ENCODE measurements at places on chromosomes 5 and 9.

GRCh38 chr5:172715931-172716682 is 54.9 kb downstream of the DUSP1 start:
- DNase-seq, result no peak
- peaks cover 15% of the 10 kb centered on the region for H3K4me1 ChIP-seq
- no peak overlapping the region for H3K27ac ChIP-seq
- H3K36me3 ChIP-seq, result no peaks in the 10 kb centered on the region

GRCh38 chr5:99379187-99379586 is 450.4 kb upstream of the CHD1 start:
- H3K4me1 ChIP-seq, result no peaks in the 10 kb centered on the region
- no peaks in the 10 kb centered on the region for H3K27me3 ChIP-seq
- no peak overlapping the region for H3K27ac ChIP-seq
- no peaks in the 10 kb centered on the region for H3K36me3 ChIP-seq

GRCh38 chr9:88694625-88695024 is 159.6 kb downstream of the NXNL2 start:
- H3K4me3 ChIP-seq, result no peak overlapping the region
- DNase-seq, result no peak
- no peaks in the 10 kb centered on the region for H3K27me3 ChIP-seq
- H3K4me1 ChIP-seq, result no peaks in the 10 kb centered on the region
- no peak overlapping the region for H3K27ac ChIP-seq

- H3K4me3 ChIP-seq, result no peak overlapping the region
- DNase-seq, result no peak
- no peaks in the 10 kb centered on the region for H3K36me3 ChIP-seq
- no peaks in the 10 kb centered on the region for H3K4me1 ChIP-seq
- H3K27me3 ChIP-seq, result no peaks in the 10 kb centered on the region
- no peak overlapping the region for H3K27ac ChIP-seq
Measured at GRCh38 chr9:38257626-38258215, 134.8 kb upstream of the ALDH1B1 start.

DNA sequence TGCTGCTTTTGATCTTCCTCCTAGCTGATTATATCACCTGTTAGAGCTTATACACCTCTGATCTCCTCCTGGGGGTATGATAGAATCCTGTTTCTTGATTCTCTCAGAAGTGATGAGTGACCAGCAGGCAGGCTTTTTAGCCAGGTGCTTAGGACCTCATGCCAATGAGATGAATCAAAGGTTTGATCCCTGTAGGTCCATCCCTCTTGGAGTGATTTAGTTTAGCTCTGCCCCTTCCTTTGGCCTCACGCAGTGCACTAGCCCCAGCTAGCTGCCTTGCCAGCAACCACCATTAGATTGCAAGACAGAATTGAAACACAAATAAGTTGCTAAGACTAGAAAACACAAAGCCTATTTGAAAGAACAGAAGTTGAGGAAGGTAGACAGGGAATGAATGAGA is 84.4 kb downstream of the ZSWIM6 start:
- no peak overlapping the region for H3K27ac ChIP-seq
- H3K36me3 ChIP-seq, result no peaks in the 10 kb centered on the region
- peaks cover 26% of the 10 kb centered on the region for H3K4me1 ChIP-seq
- H3K4me3 ChIP-seq, result no peak overlapping the region
- no peak for DNase-seq

GRCh38 chr9:36928210-36928609 is 105.9 kb downstream of the PAX5 start:
- no peak for DNase-seq
- no peak overlapping the region for H3K4me3 ChIP-seq
- no peaks in the 10 kb centered on the region for H3K36me3 ChIP-seq
- no peaks in the 10 kb centered on the region for H3K4me1 ChIP-seq
- no peaks in the 10 kb centered on the region for H3K27me3 ChIP-seq

DNA sequence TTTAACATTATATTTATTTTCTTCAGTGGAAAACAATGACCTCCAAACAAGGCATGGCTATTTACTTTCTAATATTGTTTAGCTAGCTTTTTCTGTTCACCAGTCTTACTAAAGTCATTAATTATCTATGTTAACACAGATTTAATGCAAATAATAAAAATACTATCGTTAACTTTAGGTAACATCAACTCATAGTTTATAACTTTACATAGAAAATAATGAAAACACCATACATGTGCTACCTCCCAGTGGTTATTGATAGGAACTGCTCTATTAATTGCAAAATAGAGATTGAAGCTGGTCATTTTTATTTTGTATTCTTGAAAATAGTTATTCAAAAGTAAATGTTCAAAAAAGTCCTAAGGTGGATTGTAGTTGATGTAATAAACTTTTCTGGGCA is 78.3 kb upstream of the HCN1 start:
- no peak overlapping the region for H3K4me3 ChIP-seq
- no peak overlapping the region for H3K27ac ChIP-seq
- no peak for DNase-seq
- no peaks in the 10 kb centered on the region for H3K36me3 ChIP-seq
- no peaks in the 10 kb centered on the region for H3K27me3 ChIP-seq

DNA sequence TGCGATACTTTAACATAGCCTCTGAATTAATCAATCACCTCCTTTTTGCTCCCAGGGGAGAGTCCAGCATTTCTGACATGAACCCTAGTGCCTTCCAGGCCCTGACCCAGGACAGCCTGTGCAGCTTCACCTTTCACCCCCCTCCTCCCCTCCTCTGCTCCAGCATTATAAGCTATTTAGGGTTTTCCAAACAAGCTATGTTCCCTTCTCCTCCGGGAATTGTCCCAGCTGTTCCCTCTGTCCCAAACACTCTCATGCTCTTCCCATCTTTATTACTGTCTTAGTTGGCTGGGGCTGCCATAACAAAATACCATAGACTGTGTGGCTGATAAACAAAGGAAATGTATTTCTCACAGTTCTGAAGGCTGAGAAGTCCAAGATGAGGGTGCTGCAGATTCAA is 161.5 kb downstream of the EBF1 start:
- no peak for DNase-seq
- no peak overlapping the region for H3K4me3 ChIP-seq
- no peak overlapping the region for H3K27ac ChIP-seq
- H3K4me1 ChIP-seq, result no peaks in the 10 kb centered on the region
- no peaks in the 10 kb centered on the region for H3K27me3 ChIP-seq
- H3K36me3 ChIP-seq, result no peaks in the 10 kb centered on the region

GRCh38 chr9:98568909-98569469 is 139.7 kb downstream of the GABBR2 start:
- no peak overlapping the region for H3K27ac ChIP-seq
- H3K4me1 ChIP-seq, result no peaks in the 10 kb centered on the region
- no peak for DNase-seq
- no peaks in the 10 kb centered on the region for H3K27me3 ChIP-seq

- no peak overlapping the region for H3K4me3 ChIP-seq
- H3K4me1 ChIP-seq, result peaks cover 6% of the 10 kb centered on the region
- H3K27ac ChIP-seq, result no peak overlapping the region
Measured at GRCh38 chr5:61953913-61954312, 352.1 kb upstream of the KIF2A start.

- no peaks in the 10 kb centered on the region for H3K27me3 ChIP-seq
- no peaks in the 10 kb centered on the region for H3K4me1 ChIP-seq
- no peak overlapping the region for H3K4me3 ChIP-seq
- no peak for DNase-seq
- H3K36me3 ChIP-seq, result no peaks in the 10 kb centered on the region
- H3K27ac ChIP-seq, result no peak overlapping the region
Measured at GRCh38 chr5:88964831-88965230, 81.8 kb upstream of the MEF2C start.

DNA sequence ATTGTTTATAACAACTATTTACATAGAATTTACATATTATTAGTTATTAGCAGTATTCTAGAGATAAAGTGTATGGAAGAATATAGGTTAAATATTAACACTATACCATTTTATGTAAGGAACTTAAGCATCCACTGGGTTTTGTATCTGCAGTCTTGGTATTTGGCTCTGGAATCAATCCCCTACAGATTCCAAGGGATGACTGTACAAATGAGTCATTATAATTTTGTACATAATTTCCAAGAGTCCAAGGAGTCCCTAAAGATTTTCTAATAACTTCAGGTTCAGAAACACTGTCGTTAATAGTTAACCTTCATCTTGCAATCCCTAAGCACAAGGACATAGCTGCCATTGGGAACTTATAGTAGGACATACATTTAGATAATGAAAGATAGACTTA is 254.8 kb upstream of the PDE4D start:
- H3K4me3 ChIP-seq, result no peak overlapping the region
- no peaks in the 10 kb centered on the region for H3K27me3 ChIP-seq
- H3K36me3 ChIP-seq, result no peaks in the 10 kb centered on the region
- no peak overlapping the region for H3K27ac ChIP-seq
- H3K4me1 ChIP-seq, result no peaks in the 10 kb centered on the region
- DNase-seq, result no peak

DNA sequence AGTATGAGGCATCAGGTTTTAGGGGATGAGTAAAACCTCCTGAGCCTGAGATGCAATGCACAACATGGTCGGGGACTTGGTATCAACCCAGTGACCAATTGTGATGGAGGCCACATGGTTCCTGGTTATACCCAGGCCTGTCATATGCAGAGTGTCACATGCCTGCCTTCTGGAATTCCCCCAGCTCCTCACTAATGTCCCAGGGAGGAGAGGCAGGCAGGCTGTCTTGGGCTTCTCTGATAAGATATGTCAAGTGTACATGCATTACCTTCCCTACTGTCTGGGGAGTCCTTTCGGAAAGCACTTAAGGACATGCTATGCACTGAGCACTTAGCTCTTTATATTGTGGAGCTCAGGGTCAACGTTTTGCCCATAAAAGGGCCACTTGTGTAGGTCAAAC is 14.2 kb upstream of the PALM2AKAP2 start:
- H3K36me3 ChIP-seq, result no peaks in the 10 kb centered on the region
- H3K4me3 ChIP-seq, result no peak overlapping the region
- no peak overlapping the region for H3K27ac ChIP-seq
- H3K4me1 ChIP-seq, result no peaks in the 10 kb centered on the region
- H3K27me3 ChIP-seq, result no peaks in the 10 kb centered on the region

GRCh38 chr9:21081999-21082398 is 4.3 kb upstream of the IFNB1 start:
- H3K27me3 ChIP-seq, result no peaks in the 10 kb centered on the region
- no peaks in the 10 kb centered on the region for H3K4me1 ChIP-seq
- no peak overlapping the region for H3K27ac ChIP-seq
- no peaks in the 10 kb centered on the region for H3K36me3 ChIP-seq
- DNase-seq, result no peak

DNA sequence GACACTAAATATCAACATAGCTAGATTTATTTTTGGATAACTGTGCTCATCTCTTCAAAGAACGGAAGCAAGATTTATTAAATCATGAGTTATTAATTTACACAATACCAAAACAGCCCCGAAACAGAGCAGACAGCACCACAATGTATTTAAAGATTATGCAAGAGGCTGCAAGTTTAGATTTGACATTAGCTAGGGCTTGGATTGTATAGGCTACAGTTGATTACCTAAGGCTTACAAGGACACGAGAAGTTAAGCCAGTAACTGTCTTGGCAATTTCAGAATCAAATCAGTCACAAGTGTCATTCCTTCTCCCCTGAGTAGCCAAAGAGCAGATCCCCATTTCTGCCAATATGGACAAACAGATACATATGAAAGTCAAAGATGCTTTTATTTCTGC is 152.6 kb downstream of the MED27 start:
- no peak overlapping the region for H3K27ac ChIP-seq
- no peaks in the 10 kb centered on the region for H3K27me3 ChIP-seq
- H3K36me3 ChIP-seq, result no peaks in the 10 kb centered on the region
- no peak overlapping the region for H3K4me3 ChIP-seq
- DNase-seq, result no peak
- no peaks in the 10 kb centered on the region for H3K4me1 ChIP-seq

DNA sequence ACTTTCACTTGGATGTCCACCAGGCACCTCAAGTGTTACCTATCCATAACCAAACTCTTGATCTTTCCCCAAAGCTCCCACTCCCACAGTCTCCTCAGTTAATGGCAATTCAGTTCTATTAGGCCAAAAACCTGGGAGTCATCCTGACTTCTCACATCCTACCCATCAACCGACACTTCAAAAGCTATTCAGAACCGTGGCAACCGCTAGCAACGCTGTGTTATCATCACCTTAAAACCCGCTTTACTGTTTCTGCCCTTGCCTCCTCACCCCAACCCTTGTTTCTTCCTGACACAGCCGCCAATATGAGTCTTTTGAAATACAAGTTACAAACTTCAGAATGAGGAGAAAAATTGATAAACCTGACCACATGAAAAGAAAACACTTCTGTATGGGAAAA is 46.5 kb downstream of the MAPKAP1 start:
- no peaks in the 10 kb centered on the region for H3K4me1 ChIP-seq
- H3K36me3 ChIP-seq, result no peaks in the 10 kb centered on the region
- H3K27me3 ChIP-seq, result no peaks in the 10 kb centered on the region
- DNase-seq, result no peak

DNA sequence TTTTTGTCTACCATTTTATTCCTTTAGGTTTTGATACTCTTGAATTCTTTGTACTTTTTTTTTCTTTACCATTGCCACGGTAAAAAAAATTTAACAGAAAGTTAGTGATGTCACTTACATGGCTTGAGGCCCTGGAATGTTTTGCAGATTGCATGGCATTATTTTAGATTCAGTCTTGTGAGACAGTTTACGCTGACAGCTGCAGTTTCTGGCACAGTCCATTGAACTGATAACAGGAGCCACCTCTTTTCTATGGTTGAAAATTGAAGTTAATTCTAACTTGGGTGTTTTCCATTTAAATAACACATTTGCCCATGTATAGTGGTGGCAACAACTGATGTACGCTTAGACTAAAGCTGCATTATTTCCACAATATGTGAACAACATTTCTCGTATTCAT is 1028.5 kb downstream of the CDH18 start:
- no peaks in the 10 kb centered on the region for H3K4me1 ChIP-seq
- H3K27ac ChIP-seq, result no peak overlapping the region
- H3K4me3 ChIP-seq, result no peak overlapping the region
- no peaks in the 10 kb centered on the region for H3K27me3 ChIP-seq
- DNase-seq, result no peak

- no peak overlapping the region for H3K27ac ChIP-seq
- H3K36me3 ChIP-seq, result no peaks in the 10 kb centered on the region
- no peak overlapping the region for H3K4me3 ChIP-seq
- H3K27me3 ChIP-seq, result no peaks in the 10 kb centered on the region
- DNase-seq, result peak; percentile 24
Measured at GRCh38 chr9:111074395-111074794, 36.1 kb upstream of the LPAR1 start.

GRCh38 chr5:179734536-179735164 is 2.0 kb downstream of the MAML1 start:
- no peaks in the 10 kb centered on the region for H3K27me3 ChIP-seq
- H3K4me1 ChIP-seq, result peaks cover 58% of the 10 kb centered on the region
- peaks cover 4% of the 10 kb centered on the region for H3K36me3 ChIP-seq
- no peak overlapping the region for H3K4me3 ChIP-seq

- DNase-seq, result no peak
- no peak overlapping the region for H3K27ac ChIP-seq
- H3K27me3 ChIP-seq, result no peaks in the 10 kb centered on the region
- H3K4me1 ChIP-seq, result peaks cover 4% of the 10 kb centered on the region
- no peak overlapping the region for H3K4me3 ChIP-seq
- no peaks in the 10 kb centered on the region for H3K36me3 ChIP-seq
Measured at GRCh38 chr9:120676767-120677402, 37.4 kb downstream of the MEGF9 start.

- DNase-seq, result no peak
- H3K4me3 ChIP-seq, result peak overlapping the region; percentile 89
- H3K36me3 ChIP-seq, result peaks cover 14% of the 10 kb centered on the region
- peaks cover 70% of the 10 kb centered on the region for H3K4me1 ChIP-seq
Measured at GRCh38 chr9:101399643-101399970, 956 bp downstream of the ZNF189 start.
